HCT116 (cell line): ENCODE measurements at places on chromosomes 13 and 19. TPM values are rescaled to one million over a fixed set of nuclear protein-coding genes. Genes with fewer than 3 reads are reported as not detected.

- no peak overlapping the region for H3K27ac ChIP-seq
- DNase-seq = no peak
- H3K36me3 ChIP-seq = no peaks in the 10 kb centered on the region
- H3K4me3 ChIP-seq = no peak overlapping the region
- no peaks in the 10 kb centered on the region for H3K4me1 ChIP-seq
These were observed 13.2 kb upstream of the OR10H2 start for GRCh38 chr19:15714638-15715037.

DNA sequence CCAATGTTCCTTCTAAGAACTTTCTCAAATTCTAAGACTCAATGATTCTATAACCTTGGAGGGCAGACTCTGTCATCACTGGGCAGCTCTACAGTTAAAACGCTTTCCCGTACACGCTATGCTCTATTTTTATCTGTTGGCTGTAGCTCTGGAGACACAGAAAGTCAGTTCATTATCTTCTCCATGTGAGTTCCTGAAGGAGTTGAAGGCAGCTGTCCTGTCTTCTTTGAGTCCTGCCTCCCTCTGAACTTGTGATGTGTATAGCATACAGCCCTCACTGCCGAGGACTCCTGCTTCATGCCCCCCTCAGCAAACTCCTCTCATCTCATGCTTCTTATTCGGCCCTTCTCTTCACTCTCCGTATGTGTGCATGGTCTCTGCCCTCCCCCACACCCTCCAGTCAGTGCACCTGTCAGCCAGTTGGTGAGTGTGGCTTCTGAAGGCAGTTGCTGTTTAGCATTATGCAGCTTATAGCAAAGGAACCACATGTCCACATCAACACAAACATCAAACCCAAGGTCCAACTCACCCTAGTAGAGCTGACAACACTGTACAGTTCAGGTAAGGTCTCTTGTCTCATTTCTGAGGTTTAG lies 504.9 kb downstream of the DIAPH3 start:
- H3K36me3 ChIP-seq = no peaks in the 10 kb centered on the region; the same call in 1 of the 2 replicates
- H3K4me3 ChIP-seq = no peak overlapping the region
- no peak for DNase-seq
- H3K4me1 ChIP-seq = no peaks in the 10 kb centered on the region
- H3K27ac ChIP-seq = no peak overlapping the region

- no peak overlapping the region for H3K27ac ChIP-seq
- no peaks in the 10 kb centered on the region for H3K36me3 ChIP-seq
- H3K4me3 ChIP-seq = no peak overlapping the region
- peaks cover 47% of the 10 kb centered on the region for H3K4me1 ChIP-seq
- peak; percentile 67 for DNase-seq
- no peaks in the 10 kb centered on the region for H3K27me3 ChIP-seq
These were observed 3.5 kb upstream of the KLK6 start for GRCh38 chr19:50972795-50973376.

- H3K4me1 ChIP-seq = peaks cover 6% of the 10 kb centered on the region; the same call in 1 of the 2 replicates
- DNase-seq = no peak
- no peaks in the 10 kb centered on the region for H3K36me3 ChIP-seq
- H3K27me3 ChIP-seq = no peaks in the 10 kb centered on the region
- H3K4me3 ChIP-seq = no peak overlapping the region
These were observed 20.1 kb downstream of the C19orf12 start for GRCh38 chr19:29694669-29695627.

Gene PEX11G
- total RNA-seq = 6.4 TPM

Gene NLRP12
- 0.25 TPM for total RNA-seq

- no peaks in the 10 kb centered on the region for H3K36me3 ChIP-seq
- no peaks in the 10 kb centered on the region for H3K27me3 ChIP-seq
- DNase-seq = no peak
- no peak overlapping the region for H3K27ac ChIP-seq
- peaks cover 14% of the 10 kb centered on the region for H3K4me1 ChIP-seq
These were observed 3.7 kb downstream of the SLC25A42 start for GRCh38 chr19:19067276-19068072.

DNA sequence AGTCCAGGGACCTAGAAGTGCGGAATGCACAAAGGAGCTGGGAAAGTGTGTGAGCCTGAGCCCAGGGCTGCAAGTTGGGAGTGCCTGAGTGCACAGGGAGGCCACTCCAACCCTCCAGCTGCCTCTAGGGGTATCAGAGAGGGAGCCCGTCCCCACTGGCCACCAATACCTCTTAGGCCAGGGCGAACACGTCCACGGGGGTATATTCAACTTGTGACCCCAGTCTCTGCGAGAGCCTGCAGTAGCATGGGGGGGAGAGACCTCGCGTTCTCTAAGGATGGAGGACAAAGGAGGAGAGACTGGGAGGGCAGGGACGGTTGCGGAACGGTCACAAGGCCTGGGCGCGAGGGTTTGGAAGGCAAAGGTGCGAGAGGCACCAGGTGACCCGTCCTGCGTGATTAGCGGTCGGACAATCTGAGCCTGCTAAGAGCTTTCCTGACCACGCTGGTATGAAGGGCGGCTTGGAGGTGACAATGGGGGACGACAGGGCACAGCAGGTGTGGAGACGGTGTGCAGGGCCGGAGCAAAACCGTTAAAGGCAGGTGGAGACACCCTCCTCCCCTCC lies 676 bp downstream of the CD320 start:
- no peaks in the 10 kb centered on the region for H3K27me3 ChIP-seq
- H3K27ac ChIP-seq = peak overlapping the region; percentile 86
- H3K36me3 ChIP-seq = peaks cover 8% of the 10 kb centered on the region
- no peak for DNase-seq
- H3K4me1 ChIP-seq = peaks cover 74% of the 10 kb centered on the region
- peak overlapping the region; percentile 77 for H3K4me3 ChIP-seq

GRCh38 chr13:103004661-103005345 lies 61.4 kb downstream of the SLC10A2 start:
- no peaks in the 10 kb centered on the region for H3K4me1 ChIP-seq
- H3K36me3 ChIP-seq = no peaks in the 10 kb centered on the region
- no peak overlapping the region for H3K4me3 ChIP-seq
- no peak overlapping the region for H3K27ac ChIP-seq

- no peak overlapping the region for H3K4me3 ChIP-seq
- H3K4me1 ChIP-seq = peaks cover 8% of the 10 kb centered on the region; the same call in 1 of the 2 replicates
- no peaks in the 10 kb centered on the region for H3K27me3 ChIP-seq
These were observed 49.6 kb downstream of the DOCK9 start for GRCh38 chr13:98927951-98928927.

Gene DACT3
- 2.0 TPM for total RNA-seq

Gene ZNF234
- 3.4 TPM for total RNA-seq

GRCh38 chr19:18291019-18291524 lies 9.7 kb upstream of the JUND start:
- H3K4me1 ChIP-seq = peaks cover 32% of the 10 kb centered on the region
- H3K36me3 ChIP-seq = no peaks in the 10 kb centered on the region
- H3K27me3 ChIP-seq = no peaks in the 10 kb centered on the region
- peak overlapping the region; percentile 74 for H3K4me3 ChIP-seq
- peak overlapping the region; percentile 94 for H3K27ac ChIP-seq

DNA sequence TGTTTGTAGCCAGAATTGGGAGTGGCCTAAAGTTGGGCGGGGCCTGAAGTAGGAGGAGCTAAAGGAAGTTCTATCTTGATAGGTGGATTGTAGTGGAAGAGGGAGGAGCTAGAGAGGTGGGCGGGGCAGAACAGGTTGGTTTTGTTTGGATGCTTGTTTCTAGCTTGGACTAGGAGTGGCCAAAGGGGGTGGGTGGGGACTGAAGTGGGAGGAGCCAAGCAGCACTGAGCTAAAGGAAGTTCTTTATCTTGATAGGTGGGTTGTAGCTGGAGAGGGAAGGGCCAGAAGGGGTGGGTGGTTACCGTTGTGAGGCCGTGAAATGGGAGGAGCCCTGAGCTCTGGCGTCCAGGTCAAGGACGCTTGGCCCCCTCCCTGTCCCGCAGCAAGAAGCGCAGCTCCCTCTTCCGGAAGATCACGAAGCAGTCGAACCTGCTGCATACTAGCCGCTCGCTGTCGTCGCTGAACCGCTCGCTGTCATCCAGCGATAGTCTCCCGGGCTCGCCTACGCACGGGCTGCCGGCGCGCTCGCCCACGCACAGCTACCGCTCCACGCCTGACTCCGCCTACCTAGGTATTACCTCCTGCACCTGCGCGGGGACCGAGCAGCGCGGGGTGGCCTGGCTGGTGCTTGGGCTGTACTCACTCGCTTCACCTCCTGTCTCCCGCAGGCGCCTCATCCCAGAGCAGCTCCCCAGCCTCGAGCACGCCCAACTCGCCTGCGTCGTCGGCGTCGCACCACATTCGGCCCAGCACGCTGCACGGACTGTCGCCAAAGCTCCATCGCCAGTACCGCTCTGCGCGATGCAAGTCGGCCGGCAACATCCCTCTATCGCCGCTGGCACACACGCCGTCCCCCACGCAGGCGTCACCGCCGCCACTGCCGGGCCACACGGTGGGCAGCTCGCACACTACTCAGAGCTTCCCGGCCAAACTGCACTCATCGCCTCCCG lies 8.0 kb downstream of the DNASE2 start:
- DNase-seq = no peak
- H3K27me3 ChIP-seq = no peaks in the 10 kb centered on the region
- no peaks in the 10 kb centered on the region for H3K4me1 ChIP-seq
- no peak overlapping the region for H3K4me3 ChIP-seq

GRCh38 chr13:21322327-21322965 lies 136.7 kb downstream of the ZDHHC20 start:
- no peaks in the 10 kb centered on the region for H3K4me1 ChIP-seq
- no peak overlapping the region for H3K4me3 ChIP-seq
- H3K36me3 ChIP-seq = no peaks in the 10 kb centered on the region
- H3K27me3 ChIP-seq = no peaks in the 10 kb centered on the region
- no peak overlapping the region for H3K27ac ChIP-seq

- H3K27ac ChIP-seq = no peak overlapping the region
- no peaks in the 10 kb centered on the region for H3K4me1 ChIP-seq
- H3K27me3 ChIP-seq = no peaks in the 10 kb centered on the region
- H3K4me3 ChIP-seq = no peak overlapping the region
- H3K36me3 ChIP-seq = no peaks in the 10 kb centered on the region
- DNase-seq = no peak
These were observed 39.1 kb downstream of the GPR180 start for GRCh38 chr13:94640721-94641120.

DNA sequence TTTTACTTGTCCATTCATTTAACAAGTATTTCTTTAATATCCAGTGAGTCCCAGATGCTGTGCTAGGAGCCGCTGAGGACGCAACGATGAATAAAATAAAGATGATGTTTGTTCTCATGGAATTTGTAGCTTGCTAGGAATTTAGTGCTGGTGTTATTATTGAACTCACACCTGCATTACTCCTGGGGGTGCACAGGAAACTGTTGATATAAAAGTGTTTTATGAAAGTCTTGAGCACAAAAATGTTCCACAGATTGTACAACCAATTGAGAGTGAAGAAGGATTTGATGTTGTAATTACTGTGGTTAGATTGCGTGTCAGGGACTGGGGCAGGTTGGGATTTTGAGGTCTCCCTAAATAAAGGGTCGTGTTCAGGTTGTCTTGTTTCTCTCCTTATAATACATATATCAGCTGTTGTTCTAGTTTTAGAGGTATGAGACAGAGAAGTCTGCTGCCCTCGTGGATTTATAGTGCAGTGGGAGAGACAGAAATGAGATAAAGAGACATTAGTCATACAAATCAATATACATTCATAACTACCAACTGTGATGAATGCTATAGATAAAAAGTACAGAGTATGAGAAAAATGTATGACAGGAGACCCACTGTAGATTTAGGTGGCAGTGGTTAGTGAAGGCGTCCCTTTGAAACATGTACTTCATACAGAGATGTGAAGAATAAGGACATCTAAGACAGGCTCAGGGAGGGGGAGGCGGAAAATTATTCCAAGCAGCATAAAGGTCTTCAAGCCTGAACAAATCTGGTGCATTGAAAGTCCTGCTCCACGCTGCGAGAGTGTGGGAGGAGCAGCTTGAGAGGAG lies 11.3 kb downstream of the CACNG6 start:
- no peaks in the 10 kb centered on the region for H3K36me3 ChIP-seq
- no peaks in the 10 kb centered on the region for H3K4me1 ChIP-seq
- no peak overlapping the region for H3K4me3 ChIP-seq
- DNase-seq = no peak
- H3K27ac ChIP-seq = no peak overlapping the region
- H3K27me3 ChIP-seq = no peaks in the 10 kb centered on the region

Gene KIR2DL1
- not detected for total RNA-seq

Gene TNFRSF19
- 1.1 TPM for total RNA-seq

Gene ACP7
- 4.7 TPM for total RNA-seq

GRCh38 chr19:29098863-29099481 lies 114.0 kb downstream of the UQCRFS1 start:
- H3K4me1 ChIP-seq = no peaks in the 10 kb centered on the region
- H3K36me3 ChIP-seq = no peaks in the 10 kb centered on the region
- no peak overlapping the region for H3K27ac ChIP-seq

- H3K4me3 ChIP-seq = no peak overlapping the region
- DNase-seq = no peak
- H3K4me1 ChIP-seq = no peaks in the 10 kb centered on the region
These were observed 9.0 kb downstream of the LMO7 start for GRCh38 chr13:75645141-75645540.

- H3K4me3 ChIP-seq = no peak overlapping the region
- H3K27me3 ChIP-seq = no peaks in the 10 kb centered on the region
- H3K36me3 ChIP-seq = no peaks in the 10 kb centered on the region
These were observed 46.2 kb downstream of the SKA3 start for GRCh38 chr13:21130116-21130515.

DNA sequence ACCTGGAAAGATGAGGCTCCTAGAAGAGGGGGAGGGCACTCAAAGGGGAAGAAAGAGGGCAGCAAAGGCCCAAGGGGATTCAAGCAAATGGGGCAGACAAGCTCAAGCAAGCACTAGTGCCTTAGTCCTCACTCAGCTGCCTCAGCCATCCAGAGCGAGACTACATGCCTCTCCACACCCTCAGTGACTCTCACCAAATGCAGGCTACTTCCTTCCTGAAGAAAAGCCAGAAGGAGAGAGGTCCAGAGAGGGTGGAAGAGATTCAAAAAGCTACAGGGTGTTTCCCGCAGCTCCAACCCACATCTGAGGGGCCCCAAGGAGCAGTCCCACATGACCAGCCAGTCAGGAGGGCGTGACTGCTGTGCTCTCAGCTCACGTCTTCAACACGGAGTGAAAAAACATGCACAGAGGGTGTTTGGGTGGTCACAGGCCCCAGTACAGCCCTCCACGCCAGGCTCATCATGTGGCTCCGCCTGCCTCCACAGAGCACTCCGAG lies 40.5 kb downstream of the MIPEP start:
- no peaks in the 10 kb centered on the region for H3K4me1 ChIP-seq
- DNase-seq = no peak
- H3K27me3 ChIP-seq = no peaks in the 10 kb centered on the region
- no peak overlapping the region for H3K4me3 ChIP-seq
- H3K27ac ChIP-seq = no peak overlapping the region

Gene UPK1A
- 0.69 TPM for total RNA-seq

GRCh38 chr13:36288794-36289391 lies 8.7 kb downstream of the CCDC169 start:
- H3K27ac ChIP-seq = no peak overlapping the region
- no peaks in the 10 kb centered on the region for H3K36me3 ChIP-seq
- DNase-seq = no peak
- H3K4me3 ChIP-seq = no peak overlapping the region
- no peaks in the 10 kb centered on the region for H3K4me1 ChIP-seq
- H3K27me3 ChIP-seq = no peaks in the 10 kb centered on the region

GRCh38 chr13:26946684-26947343 lies 186.2 kb upstream of the GPR12 start:
- no peak overlapping the region for H3K4me3 ChIP-seq
- no peaks in the 10 kb centered on the region for H3K36me3 ChIP-seq
- peaks cover 2% of the 10 kb centered on the region; the same call in 1 of the 2 replicates for H3K4me1 ChIP-seq
- DNase-seq = peak; percentile 44

Gene SEMA6B
- 58.4 TPM for total RNA-seq
